ENCODE measurements at places on chromosomes 12 and 14.

DNA sequence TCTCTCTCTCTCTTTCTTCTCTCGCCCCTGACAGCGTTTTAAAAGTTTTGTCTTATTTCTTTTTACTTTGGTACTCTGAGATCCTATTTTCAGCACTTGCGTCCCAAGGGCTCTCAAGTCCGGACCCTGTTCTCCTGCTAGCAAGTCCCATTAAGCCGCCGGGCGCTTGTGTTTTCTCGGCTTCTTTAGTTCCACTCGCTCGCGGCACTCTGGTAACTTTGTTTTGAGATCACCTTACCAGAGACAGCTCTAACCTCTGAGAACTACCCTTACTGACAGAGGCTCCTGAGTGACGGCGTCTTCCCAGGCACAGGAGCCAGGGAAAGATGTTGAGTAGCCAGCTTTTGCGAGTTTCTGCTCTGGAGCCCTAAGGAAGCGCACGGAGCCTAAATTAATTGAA, 2.7 kb upstream of the MYF5 start:
- no peak for DNase-seq

DNA sequence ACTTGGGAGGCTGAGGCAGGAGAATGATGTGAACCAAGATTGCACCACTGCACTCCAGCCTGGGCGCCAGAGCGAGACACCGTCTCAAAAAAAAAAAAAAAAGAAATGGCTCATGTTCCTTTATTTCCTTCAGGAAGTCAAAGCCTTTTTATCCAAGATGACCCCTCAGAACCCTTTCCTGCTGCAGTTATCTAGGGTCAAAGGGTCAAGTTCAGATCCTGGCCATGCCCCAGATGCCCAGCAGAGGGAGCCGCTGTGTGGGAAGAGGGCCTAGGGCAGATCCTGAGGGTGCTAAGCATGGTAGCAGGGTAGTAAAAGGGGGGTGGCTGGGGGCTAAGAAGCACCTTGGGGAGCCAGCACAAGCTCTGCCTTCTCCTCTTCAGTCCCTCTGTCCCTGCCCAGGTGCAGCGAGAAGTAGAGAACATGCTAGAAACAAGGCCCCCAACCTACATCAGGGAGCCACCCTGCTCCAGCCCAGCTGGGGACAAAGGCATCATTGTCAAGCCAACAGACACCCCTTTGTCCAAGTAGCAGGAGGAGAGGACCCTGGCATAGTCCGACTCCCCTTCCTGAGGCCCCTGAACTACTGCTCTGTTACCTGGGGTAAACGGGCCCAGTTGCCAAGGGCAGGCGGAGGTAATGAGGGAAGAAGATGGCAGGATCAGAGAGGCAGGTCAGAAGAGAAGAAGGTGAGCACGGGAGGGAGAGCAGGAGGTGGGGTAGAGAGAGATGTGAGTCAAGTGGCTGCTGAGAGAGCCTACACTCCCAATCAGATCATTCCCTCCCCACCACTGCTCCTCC, 6.5 kb downstream of the NFE2 start:
- peak; percentile 64 for DNase-seq

DNA sequence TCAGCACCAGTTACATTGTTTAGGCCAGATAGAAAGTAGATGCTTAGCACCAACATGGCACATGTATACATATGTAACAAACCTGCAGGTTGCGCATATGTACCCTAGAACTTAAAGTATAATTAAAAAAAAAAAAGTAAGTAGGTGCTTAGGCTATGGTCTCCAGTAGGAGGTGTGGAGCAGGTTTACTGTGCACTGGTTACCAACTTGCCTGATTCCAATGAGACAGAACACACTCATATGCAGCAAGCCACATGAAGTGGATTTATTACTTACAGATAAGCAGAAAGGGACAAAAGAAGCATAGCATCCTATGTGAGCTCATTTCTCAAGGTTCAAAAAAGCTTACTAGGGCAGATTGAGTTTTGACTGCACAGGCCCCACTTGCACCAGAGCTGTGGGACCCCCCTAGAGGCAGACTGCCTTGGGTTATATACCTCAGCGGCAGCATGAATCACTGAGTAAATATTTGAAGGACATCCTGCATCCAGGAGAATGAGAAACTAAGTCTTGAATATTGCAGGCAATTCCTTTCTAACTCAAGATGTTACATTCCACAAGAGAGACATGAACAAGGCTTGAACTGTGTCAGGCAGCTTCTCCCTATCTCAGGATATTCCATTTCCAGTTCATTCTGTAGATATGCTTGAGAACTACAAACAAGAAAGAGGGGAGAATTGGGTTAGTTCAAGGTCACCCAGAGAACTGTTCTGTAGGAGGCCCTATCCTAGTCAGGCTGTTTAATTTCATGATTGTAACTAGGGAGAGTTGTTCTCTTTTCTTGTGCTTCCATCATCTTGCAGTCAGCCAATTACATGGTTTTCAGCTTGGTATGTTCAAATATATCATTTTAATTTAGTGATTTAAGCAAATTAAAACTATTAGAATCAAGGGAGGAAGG, 30.1 kb downstream of the LRFN5 start:
- no peak for DNase-seq

- no peak for DNase-seq
These were observed 27.8 kb downstream of the SMCO2 start for GRCh38 chr12:27474344-27474743.

- no peak for DNase-seq
These were observed 70.0 kb downstream of the KIF21A start for GRCh38 chr12:39372929-39373328.

DNA sequence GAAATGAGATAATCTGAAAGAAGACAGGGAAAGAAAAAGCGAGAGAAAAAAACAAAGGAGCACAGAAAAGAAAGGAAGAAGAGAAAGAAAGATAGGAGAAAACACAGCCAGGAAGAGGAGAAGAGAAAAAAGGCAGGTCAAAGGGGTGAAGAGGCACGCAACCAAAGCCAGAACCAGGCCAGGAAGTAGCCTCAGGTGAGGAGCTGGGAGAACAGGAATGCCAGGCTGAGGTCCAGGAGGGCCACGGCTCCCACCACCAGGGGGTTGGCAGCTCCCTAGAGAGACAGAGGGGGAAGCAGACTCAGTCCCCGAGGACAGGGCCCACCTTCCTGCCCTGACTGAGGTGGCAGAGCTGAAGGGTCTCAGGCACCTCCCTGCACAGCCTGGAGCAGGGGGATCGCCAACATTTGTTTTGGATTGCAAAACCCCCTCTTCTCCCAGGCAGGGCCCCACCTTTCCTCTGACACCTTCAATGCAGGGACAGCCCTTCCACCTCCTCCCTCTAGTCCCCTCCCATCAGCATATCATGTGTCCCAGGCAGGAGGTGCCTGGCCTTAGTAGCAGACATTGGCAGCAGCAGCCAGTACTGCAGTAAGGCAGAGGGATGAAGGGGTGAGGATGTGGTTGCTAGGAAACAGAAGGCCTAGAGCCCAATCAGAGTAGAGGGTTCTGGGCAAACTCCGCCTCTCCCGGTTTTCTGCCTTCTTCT, 2.0 kb upstream of the AP1G2 start:
- no peak for DNase-seq

DNA sequence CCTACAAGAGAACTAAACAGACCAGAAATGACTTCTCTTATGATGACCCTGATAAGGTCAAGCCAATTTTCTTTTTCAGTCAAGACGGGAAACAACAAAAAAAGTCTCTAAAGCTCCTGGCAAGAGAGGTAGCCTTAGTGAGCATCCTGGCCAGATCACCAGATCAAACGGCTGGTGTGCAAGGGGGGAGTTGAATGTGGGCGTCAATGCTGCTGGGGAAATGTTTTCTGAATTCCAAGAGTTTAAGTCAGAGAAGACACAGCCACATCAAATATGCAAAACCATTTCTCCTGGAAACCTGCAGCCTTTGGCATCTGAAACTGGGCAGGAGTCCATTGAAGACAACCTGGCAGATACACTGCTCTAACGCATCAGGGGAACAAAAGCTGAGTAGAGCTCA, 16.0 kb upstream of the SELPLG start:
- no peak for DNase-seq

- no peak for DNase-seq
These were observed 36.7 kb upstream of the RIMBP2 start for GRCh38 chr12:130752692-130753230.

DNA sequence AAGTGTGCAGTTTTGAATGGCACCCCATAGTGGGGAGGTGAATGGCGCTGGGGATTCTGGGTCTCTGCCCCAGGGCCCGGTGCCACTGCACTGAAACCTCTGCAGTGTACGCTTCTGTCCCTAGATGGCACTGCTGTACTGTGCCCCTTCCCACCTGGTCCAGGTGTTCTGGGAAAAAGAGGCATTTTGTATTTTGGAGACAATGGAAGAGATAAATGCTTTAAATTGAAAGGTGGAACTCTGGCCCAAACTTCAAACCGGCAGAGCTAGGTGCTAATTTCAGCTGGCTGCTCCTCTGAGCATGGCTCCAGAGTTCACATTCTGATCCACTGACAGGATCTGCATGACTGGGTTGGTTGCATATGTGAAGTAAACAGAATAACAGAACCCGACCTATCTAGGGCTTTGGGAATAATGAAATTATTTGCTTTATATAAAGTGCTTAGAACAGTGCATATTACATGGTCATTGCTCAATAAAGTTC, 52.2 kb downstream of the KRT80 start:
- DNase-seq, result no peak

DNA sequence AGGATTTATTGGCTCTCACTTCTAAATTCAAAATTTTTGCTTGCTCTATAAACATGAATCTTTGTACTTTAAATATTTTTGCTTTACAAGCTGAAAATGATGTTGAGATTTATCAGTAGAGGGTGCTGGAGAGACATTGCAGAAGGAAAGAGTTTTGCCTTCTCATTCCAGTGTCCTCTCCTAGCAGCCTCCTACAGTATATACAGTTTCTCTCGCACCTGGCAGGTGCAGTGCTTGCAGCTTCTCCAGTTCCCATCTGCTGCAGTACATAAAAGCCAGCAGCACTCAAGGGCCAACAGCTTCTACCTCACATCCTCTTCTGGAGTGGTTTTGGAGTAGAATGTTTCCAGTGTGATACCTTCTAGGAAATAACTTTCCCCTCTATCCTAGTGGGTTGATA, 601.8 kb upstream of the ATXN7L3B start:
- DNase-seq, result no peak

GRCh38 chr12:112905451-112906089, 1.2 kb upstream of the OAS1 start:
- no peak for DNase-seq

DNA sequence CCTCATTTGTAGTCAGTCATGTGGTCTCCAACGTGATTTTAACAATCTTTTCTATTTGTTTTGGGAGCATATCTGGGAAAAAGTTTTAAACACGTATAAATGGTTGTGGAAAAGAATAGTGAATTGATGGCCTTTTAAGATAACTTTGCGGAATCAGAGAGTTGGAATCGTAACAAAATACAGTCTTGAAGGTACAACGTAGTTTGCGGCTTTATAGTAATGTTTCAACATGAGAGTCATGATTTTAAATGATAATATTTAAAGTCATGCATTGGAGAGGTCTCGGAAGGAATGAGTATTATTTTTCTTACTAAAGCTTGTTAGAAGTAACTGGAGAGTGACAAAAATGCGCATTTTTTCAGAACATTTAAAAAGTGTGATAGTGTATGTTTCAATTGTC, 1.6 kb downstream of the AEBP2 start:
- DNase-seq, result no peak

GRCh38 chr12:119682639-119683252, 14.8 kb downstream of the PRKAB1 start:
- no peak for DNase-seq

- DNase-seq, result peak; percentile 26
These were observed 21.4 kb downstream of the ACVR1B start for GRCh38 chr12:51972849-51973273.

DNA sequence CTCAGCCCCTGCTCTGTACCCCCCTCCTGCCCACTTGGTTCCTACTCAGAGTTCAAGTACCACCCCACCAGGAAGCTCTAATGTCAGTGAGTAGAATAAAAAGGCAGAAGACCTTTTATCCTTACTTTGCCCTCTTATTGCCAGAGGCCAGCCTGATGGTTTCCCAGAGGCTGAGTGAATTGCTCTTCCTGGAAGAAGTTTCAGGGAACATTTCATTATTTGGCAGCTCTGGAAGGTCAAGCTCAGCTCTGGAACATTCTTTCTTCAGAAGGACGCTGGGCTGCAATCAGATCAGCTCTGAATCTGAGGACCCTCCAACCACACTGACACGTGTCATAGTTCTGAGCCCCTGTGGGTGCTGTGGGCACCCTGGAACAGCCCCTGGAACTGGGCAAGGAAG, 188.9 kb downstream of the ETV6 start:
- DNase-seq, result no peak

DNA sequence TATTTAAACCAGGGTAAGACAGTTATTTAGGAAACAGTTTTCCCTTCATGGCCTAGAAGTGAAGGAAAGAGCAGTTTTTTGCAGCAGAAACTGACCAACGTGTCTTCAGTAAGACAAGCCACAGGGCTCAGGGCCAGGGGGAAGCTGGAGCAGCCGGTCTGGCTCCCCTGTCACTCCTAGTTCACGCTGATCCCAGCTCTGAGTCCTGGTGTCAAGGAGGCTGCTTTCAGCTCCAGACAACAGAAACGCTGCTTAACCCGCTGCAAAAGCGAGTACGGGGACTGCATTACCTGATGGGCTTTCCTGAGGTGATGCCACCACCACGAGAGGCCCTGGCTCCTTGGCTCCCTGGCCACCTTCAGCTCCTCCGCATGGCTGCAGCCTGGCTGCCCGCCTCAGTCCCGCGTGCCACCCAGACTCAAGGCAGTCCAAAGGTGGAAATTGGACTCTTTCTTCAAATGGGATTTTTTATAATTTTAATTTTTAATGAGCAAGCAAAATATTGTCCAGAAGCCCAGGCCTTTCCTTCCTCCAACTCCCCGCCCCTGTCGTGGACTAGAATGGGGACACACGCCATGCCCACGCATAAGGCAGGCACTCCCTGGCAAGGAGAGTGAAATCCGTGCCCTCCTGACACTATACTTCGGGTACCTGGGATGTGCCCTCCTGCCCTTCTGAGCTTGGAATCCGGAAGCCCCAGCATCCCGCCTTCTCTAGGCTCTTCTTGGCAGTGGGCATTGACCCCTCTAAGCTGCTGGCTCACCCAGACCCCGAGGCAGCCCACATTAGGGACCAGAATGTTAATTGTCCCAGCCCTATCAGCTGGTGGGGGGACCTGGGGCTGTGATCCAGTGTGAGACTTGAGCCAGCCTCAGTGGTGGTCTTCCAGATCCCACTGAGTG, 85.0 kb downstream of the PAPOLA start:
- no peak for DNase-seq

- DNase-seq, result no peak
These were observed 1.5 kb downstream of the IRF2BPL start for GRCh38 chr14:77026930-77027537.

DNA sequence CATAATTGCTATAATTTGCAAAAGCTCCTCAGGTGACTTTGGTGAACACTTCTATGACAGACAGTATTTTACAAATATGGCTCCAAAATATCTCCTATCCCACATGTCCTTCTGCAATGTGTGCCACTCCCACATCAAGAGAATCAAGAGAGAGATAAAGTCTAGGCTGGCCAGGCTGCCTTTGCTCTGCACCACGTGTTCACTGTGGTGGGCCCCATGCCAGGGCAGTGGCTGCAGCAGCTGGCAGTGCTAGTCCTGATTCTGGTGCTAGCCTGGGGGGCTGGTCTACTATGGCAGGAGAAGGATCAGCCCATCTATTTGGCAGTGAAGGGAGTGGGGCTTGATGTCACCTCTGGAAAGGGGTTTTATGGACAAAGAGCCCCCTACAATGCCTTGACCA, 86.3 kb downstream of the DRAM1 start:
- DNase-seq, result peak; percentile 16
